ENCODE measurements at places on chromosomes 7 and 10.

DNA sequence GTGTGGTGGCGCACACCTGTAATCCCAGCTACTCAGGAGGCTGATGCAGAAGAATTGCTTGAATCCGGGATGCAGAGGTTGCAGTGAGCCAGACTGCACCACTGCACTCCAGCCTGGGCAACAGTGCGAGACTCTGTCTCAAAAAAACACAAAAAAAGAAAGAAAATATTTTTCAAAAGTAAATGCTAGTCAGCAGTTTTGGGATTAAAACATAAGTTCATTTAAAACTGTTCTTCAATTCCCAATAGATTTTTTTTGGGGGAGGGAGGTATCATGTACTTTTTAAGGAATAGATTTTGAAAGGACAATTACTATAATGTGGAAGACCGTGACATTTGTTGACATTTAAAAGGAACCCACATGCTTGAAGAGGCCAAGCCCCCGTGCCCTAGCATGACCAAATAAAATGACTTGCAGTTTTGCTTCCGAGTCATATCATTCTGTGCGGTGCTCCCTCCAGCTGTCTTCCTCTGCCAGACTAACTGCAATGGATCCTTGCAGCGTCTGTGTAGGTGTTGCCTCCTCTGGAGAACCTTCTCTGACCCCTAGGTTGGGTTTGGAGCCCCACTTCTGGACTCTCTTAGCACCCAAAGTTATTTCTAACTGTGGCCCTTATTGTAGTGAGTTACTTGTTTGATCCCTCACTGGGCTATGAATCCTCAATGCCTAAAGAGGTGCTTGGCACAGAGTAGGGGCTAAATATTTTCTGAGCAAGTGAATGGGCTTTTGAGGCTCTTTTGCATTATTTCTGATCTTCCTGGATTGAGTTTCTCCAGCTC, 17.4 kb upstream of the HPS1 start:
- DNase-seq, result no peak

DNA sequence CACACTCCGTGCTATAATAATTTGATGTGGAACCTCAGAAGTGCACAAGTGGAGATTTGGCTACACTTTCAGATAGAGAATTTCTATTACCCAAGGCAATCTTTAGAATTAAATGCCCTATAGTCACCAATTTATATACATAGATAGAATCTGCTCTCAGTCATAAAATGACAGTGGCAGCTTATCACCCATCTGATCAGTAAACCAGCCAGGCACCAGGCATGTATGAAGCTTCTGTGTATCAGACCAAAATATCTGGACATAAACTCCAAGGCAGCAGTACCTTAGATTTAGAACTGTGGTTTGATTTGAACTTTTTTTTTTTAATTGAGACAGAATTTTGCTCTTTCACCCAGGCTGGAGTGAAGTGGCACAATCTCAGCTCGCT, 180.9 kb downstream of the IPMK start:
- no peak for DNase-seq

DNA sequence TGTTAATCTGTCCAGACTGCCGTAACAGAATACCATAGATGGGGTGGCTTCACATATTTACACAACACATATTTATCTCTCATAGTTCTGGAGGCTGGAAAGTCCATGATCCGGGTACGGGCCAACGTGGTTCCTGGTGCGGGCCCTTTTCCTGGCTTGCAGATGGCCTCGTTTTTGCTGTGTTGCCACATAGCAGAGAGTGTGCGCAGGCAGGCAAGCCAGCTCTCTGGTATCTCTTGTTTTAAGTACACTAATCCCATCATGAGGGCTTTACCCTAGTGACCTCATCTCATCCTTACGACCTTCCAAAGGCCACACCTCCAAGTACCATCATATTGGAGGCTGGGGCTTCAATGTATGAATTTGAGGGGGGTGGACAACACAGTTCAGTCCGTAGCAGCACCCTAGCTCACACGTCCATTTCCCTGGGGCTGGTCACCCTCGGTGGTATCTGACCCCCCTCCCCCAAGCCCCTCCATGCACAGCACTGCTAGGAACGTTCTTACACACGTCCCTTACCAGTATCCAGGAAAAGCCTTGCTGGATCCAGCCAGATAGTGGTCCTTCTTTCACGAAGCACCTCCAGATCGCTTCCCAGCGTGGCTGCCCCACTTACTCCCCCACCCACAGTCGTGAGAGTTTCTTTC, 21.5 kb downstream of the CUX1 start:
- DNase-seq, result no peak

GRCh38 chr10:89153116-89153515, 54.0 kb downstream of the CH25H start:
- DNase-seq, result no peak

DNA sequence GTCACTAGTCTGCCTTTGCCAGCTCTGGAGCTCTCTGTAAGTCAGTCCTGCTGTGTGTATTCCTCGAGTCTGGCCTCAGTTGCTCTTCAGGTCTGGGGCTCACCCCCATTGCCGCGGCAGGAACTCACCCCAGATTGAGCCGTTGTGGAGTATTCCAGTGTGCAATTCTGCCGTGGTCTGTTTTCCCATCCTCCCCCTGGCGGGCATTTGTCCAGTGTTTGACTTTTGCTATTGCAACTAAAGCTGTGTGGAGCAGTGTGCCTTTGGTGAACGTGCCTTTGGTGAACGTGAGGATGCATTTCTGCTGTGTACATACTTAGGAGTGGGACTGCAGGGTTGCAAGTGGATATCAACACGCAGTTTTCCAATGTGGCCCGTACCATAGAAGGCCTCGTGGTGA, 134.5 kb downstream of the FAM53B start:
- no peak for DNase-seq

DNA sequence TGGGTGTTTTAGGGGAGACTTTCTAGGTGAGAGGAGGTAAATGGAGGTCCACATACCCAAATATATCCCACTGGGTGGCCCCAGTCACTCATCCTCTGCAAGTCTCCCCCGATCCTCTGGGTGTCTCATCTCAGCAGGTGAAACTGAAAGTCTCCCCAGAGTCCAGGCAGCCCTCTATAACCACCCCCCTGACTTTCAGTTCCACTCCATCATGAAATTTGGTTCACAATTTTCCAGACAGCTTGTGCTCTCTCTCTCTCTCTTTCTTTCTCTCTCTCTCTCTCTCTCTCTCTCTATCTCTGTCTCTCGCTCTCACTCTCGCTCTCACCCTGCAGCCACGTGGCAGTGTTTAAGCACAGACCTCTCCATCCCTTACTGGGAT, 56.7 kb upstream of the ELN start:
- DNase-seq, result no peak

DNA sequence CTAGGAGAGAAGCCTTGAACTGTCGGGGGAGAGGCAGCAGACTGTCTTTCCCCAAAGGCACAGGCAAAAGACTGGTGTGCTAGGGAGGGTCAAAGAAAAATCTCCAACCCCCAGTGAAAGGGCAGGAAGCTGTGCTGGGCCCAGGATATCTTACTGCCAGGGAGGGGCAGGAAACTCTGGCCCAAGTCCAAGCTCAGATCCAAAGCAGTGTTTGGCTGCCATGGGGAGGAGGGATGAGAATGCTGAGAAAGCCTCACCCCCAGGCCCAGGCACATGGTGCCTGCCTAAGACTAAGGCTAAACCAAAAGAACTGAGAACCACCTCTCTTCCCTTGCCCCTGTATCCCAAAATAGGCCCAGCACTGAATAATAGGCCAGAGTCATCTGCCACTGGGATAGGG, 171.2 kb downstream of the PLPP4 start:
- no peak for DNase-seq

- DNase-seq, result no peak
Measured at GRCh38 chr7:158130023-158130409, 457.6 kb downstream of the PTPRN2 start.

- DNase-seq, result no peak
Measured at GRCh38 chr10:2790396-2791188, 276.8 kb upstream of the PFKP start.

All from SHP77 treated with DMSO at 0.1 percent for 48 hours (cell line).